Gastroesophageal sphincter (tissue), 4 donors: ENCODE measurements at places on chromosomes 12 and 14.

- peak; percentile 56 for ATAC-seq
- peaks cover 100% of the 10 kb centered on the region for H3K4me1 ChIP-seq
- H3K4me3 ChIP-seq: no peak overlapping the region
- no peaks in the 10 kb centered on the region for H3K27me3 ChIP-seq
- H3K27ac ChIP-seq: peak overlapping the region; percentile 86
- H3K36me3 ChIP-seq: peaks cover 96% of the 10 kb centered on the region
Measured at GRCh38 chr12:53063708-53064612, 14.1 kb downstream of the TNS2 start.

- H3K4me3 ChIP-seq: no peak overlapping the region
- H3K27ac ChIP-seq: no peak overlapping the region
- no peaks in the 10 kb centered on the region for H3K36me3 ChIP-seq
- no peaks in the 10 kb centered on the region for H3K27me3 ChIP-seq
- ATAC-seq: no peak
Measured at GRCh38 chr12:82942991-82943401, 256.3 kb downstream of the TMTC2 start.

- ATAC-seq: no peak
- H3K4me3 ChIP-seq: no peak overlapping the region
- H3K27me3 ChIP-seq: peaks cover under 1% of the 10 kb centered on the region
- H3K27ac ChIP-seq: no peak overlapping the region
- no peaks in the 10 kb centered on the region for H3K36me3 ChIP-seq
- H3K4me1 ChIP-seq: peaks cover 3% of the 10 kb centered on the region
Measured at GRCh38 chr14:81273961-81274575, 53.3 kb upstream of the GTF2A1 start.

- peaks cover 34% of the 10 kb centered on the region for H3K36me3 ChIP-seq
- no peak overlapping the region for H3K4me3 ChIP-seq
- H3K4me1 ChIP-seq: no peaks in the 10 kb centered on the region
- no peaks in the 10 kb centered on the region for H3K27me3 ChIP-seq
- no peak overlapping the region for H3K27ac ChIP-seq
- ATAC-seq: no peak
Measured at GRCh38 chr12:112401903-112402498, 7.4 kb downstream of the RPL6 start.
